ENCODE measurements at places on chromosomes 7 and 10.

GRCh38 chr7:142499635-142500034 is 241.8 kb upstream of the PRSS58 start:
- H3K36me3 ChIP-seq: no peaks in the 10 kb centered on the region
- no peaks in the 10 kb centered on the region for H3K27me3 ChIP-seq
- no peak overlapping the region for H3K27ac ChIP-seq
- no peak overlapping the region for H3K4me3 ChIP-seq
- no peak for DNase-seq
- no peaks in the 10 kb centered on the region for H3K4me1 ChIP-seq

GRCh38 chr10:14118953-14119352 is 211.8 kb downstream of the FRMD4A start:
- no peaks in the 10 kb centered on the region for H3K36me3 ChIP-seq
- no peaks in the 10 kb centered on the region for H3K27me3 ChIP-seq
- DNase-seq: no peak
- H3K4me3 ChIP-seq: no peak overlapping the region
- H3K4me1 ChIP-seq: no peaks in the 10 kb centered on the region

DNA sequence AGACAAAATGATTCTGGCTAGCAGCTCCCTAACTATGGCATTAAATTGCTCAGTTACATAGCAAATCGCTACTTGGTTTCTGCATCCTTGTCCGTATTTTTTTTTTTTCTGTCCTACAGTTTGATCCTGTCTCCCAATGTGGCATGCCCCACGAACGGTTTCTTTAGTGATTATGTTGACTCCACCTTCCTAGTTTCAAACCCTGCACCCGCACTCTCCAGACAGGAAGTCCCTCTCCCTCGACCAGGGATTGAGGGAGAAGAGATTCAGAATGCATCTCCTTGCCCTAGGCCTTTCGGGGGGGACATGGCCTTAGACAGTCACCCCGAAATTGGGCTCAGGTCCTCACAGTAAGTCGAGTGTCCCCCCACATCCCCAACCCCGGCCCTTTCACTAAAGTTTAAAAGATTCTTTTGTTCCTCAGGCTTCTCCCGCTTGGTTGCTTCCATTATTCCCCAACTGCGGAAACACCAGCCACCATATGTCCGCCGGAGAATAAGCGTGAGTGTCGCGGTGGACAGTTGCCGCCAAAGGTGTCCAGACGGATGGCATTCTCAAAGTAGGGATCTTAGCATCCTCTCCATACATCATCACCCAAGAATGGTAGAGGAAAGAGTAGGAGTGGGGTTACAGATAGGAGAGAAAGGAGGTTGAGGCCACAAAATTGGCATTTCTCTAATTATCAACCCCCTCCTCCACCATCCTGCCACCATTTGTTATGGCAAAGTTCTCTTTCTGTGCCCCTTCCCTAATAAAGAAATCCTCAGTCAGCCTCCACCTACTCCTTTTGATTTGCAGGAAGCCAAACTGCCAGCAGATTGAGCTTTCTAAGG is 7.3 kb downstream of the EVX1 start:
- H3K27ac ChIP-seq: no peak overlapping the region
- H3K27me3 ChIP-seq: peaks cover 90% of the 10 kb centered on the region
- H3K4me1 ChIP-seq: peaks cover 50% of the 10 kb centered on the region
- no peaks in the 10 kb centered on the region for H3K36me3 ChIP-seq
- H3K4me3 ChIP-seq: no peak overlapping the region

GRCh38 chr10:70887804-70888800 is at the start of gene PCBD1:
TSS of gene PCBD1 (minus strand) at chr10:70888565. CDS start at chr10:70888533, 32 bp downstream.
- peak within 1 kb of the TSS; percentile 93 for H3K27ac ChIP-seq
- peaks cover 24% of the 10 kb centered on the region for H3K4me1 ChIP-seq
- peaks cover 29% of the 10 kb centered on the region for H3K36me3 ChIP-seq

GRCh38 chr7:56474271-56474670 is 358.1 kb upstream of the NUPR2 start:
- no peak for DNase-seq
- H3K4me1 ChIP-seq: no peaks in the 10 kb centered on the region
- H3K4me3 ChIP-seq: no peak overlapping the region
- H3K27ac ChIP-seq: no peak overlapping the region

- no peaks in the 10 kb centered on the region for H3K4me1 ChIP-seq
- no peak overlapping the region for H3K27ac ChIP-seq
- H3K4me3 ChIP-seq: no peak overlapping the region
Measured at GRCh38 chr7:148241700-148242293, 348.8 kb upstream of the C7orf33 start.

DNA sequence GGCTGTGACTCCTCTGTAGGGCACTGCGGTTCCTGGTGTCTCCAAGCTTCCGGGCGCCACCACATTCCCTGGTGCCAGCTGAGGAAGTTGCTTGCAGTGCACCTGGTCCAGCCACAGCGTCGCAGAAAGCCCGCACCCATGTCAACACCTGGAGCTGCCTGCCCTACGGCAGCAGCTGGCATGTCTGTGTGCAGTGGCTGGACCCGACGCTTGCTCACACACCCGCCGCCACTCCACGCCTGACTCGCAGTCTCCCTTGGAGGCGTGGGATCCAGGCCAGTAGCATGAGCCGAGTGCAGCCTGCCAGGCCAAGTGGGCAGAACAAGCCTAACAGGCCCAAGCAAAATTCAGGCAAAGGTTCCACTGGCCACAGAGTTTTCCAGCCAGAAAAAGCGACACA is 118.1 kb upstream of the PHF14 start:
- no peak for DNase-seq
- no peaks in the 10 kb centered on the region for H3K4me1 ChIP-seq
- no peaks in the 10 kb centered on the region for H3K27me3 ChIP-seq
- H3K36me3 ChIP-seq: no peaks in the 10 kb centered on the region
- no peak overlapping the region for H3K4me3 ChIP-seq

- H3K27ac ChIP-seq: no peak overlapping the region
- no peaks in the 10 kb centered on the region for H3K4me1 ChIP-seq
- H3K4me3 ChIP-seq: no peak overlapping the region
- no peaks in the 10 kb centered on the region for H3K27me3 ChIP-seq
Measured at GRCh38 chr7:99235925-99236324, 28.0 kb upstream of the KPNA7 start.

- no peak overlapping the region for H3K4me3 ChIP-seq
- DNase-seq: no peak
- H3K36me3 ChIP-seq: no peaks in the 10 kb centered on the region
Measured at GRCh38 chr7:26533217-26533616, 241.6 kb downstream of the SNX10 start.

GRCh38 chr10:28054228-28054860 is 55.5 kb upstream of the ODAD2 start:
- peaks cover 10% of the 10 kb centered on the region for H3K36me3 ChIP-seq
- H3K4me1 ChIP-seq: no peaks in the 10 kb centered on the region
- no peak overlapping the region for H3K4me3 ChIP-seq
- H3K27me3 ChIP-seq: no peaks in the 10 kb centered on the region
- peak overlapping the region; percentile 58 for H3K27ac ChIP-seq
- DNase-seq: no peak

DNA sequence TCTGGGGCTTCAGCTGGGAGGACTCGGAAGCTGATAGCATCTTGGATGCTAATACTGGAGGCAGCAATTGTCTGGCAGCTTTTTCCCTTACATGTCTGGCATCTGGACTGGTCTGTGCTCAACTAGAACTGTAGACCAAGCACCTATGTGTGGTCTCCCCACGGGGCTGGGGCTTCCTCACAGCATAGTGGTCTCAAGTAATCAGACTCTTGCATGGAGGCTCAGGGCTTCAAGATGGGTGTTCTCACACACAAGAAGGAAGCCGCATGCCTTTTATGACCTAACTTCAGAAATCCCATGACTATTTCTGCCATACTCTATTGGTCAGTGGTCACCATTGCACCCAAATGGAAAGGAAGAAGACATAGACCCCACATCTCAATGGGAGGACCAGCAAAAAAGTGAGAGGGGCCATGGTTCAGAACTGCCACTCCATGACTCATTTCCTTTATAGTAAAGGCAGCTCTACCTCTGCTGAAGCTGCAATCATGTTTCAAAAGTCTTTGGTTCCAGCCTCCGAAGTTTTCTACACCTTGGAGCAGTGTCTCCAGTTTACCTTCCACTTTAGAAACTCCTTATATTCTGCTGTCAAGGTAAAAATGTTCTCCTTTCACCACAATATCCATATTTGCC is 14.7 kb downstream of the AOC1 start:
- DNase-seq: no peak
- H3K4me1 ChIP-seq: no peaks in the 10 kb centered on the region
- H3K4me3 ChIP-seq: no peak overlapping the region
- H3K36me3 ChIP-seq: no peaks in the 10 kb centered on the region
- peaks cover 9% of the 10 kb centered on the region for H3K27me3 ChIP-seq

- no peaks in the 10 kb centered on the region for H3K4me1 ChIP-seq
- DNase-seq: no peak
- no peak overlapping the region for H3K4me3 ChIP-seq
- no peak overlapping the region for H3K27ac ChIP-seq
Measured at GRCh38 chr7:25429731-25430130, 201.4 kb upstream of the NPVF start.

DNA sequence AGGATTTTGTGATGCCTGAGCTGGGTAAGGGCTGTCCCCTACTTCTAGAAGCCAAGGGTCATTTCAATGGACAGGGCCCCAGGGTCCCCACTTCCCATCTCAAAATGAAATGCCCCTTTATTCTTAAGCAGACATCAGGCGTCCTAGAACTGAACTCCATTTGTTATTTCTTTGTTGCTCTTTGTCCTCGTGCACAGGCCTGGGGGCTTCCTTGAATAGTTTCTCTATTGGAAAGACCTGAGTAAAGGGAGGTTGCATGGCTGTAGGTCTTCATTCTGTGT is 311.4 kb upstream of the ZNF32 start:
- H3K4me3 ChIP-seq: no peak overlapping the region
- H3K36me3 ChIP-seq: no peaks in the 10 kb centered on the region
- H3K4me1 ChIP-seq: peaks cover 5% of the 10 kb centered on the region

DNA sequence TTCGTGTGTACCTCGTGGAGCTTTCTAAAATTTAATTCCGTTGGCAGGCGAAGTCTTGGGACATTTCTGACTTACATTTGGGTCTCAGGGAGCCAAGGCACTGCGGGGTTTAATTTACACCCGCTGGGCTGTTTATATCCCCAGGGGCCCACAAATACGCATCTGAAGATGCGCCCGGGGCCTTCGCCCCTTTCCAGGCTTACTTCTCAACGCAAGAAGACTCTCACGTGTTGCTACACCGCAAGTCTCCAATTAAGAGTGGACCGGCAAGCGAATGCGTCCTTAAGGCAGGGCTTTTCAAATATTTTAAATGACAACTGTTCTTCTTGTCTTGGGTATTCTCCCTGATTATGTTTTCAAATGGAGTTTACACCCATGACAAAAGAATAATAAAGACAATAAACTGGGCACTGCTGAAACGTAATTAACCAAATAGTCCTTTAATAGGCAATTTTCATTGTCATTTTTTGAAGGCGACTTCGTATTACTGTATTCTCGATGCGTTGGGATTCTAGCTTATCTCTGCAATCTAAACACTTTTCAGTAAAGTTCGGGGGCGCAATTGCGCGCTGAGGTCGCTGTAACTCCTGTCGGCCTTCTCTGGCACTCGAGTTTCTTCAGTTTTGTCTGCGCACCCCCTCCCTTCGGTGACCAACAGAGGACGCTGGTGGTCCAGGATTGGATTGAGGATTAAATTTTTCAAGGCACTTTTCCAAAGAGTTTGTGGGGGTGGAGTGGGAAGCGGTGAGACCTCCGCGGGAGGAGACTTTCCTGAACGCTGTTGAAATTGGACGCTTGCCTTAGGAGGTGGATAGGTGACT is 837 bp upstream of the IGFBP3 start:
- H3K27ac ChIP-seq: peak overlapping the region; percentile 58
- no peak for DNase-seq
- peak overlapping the region; percentile 49 for H3K4me3 ChIP-seq
- peaks cover 6% of the 10 kb centered on the region for H3K27me3 ChIP-seq
- H3K4me1 ChIP-seq: peaks cover 51% of the 10 kb centered on the region
- no peaks in the 10 kb centered on the region for H3K36me3 ChIP-seq

DNA sequence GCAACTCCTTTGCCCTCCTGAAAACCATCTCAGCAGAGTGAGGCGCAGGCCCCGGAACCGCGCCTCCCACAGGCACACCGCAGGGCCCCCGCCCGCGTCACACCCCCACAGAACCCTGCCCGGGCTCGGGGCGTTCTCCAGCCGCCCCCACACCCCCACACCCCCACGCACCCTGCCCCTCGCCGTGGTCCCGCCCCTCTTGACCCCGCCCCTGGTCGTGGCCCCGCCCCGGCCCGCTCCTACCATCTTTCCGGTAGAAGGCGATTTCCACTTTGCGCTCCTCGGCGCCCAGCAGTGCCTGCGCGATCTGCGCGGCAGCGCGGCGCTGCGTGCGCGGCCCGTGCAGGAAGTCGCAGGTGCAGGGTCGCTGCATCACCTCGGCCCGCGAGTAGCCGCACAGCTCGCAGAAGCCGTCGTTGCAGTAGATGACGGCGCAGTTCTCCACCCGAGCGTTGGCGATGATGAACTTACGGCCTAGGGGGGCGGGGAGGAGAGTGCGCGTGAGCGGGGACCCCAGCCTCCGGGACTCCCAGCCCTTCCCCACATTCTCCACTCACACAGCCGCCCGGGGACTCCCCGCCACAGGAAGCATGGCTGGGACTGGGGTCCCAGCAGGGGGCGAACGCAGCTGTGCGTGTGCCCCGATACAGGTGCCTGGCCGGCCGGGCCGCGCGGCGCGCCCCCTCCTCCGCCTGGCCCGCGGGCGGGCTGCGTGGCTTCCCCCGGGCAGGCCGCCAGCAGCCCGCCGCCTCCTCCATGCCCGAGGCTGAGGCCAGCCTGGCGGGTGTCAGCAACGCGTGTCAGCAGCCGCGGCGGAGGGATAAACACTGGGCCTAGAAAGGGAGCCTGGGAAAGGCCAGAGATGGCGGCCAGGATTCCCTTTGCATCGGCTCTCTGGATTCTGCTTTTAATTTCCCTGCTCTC is 3.4 kb downstream of the KCNH2 start:
- H3K36me3 ChIP-seq: no peaks in the 10 kb centered on the region
- H3K27ac ChIP-seq: peak overlapping the region; percentile 64
- peaks cover 45% of the 10 kb centered on the region for H3K4me1 ChIP-seq
- peak overlapping the region; percentile 63 for H3K4me3 ChIP-seq

GRCh38 chr7:1819259-1819841 is 149.3 kb downstream of the ELFN1 start:
- H3K4me3 ChIP-seq: no peak overlapping the region
- H3K36me3 ChIP-seq: no peaks in the 10 kb centered on the region
- no peak overlapping the region for H3K27ac ChIP-seq
- DNase-seq: peak; percentile 22
- H3K27me3 ChIP-seq: no peaks in the 10 kb centered on the region
- H3K4me1 ChIP-seq: peaks cover 6% of the 10 kb centered on the region

DNA sequence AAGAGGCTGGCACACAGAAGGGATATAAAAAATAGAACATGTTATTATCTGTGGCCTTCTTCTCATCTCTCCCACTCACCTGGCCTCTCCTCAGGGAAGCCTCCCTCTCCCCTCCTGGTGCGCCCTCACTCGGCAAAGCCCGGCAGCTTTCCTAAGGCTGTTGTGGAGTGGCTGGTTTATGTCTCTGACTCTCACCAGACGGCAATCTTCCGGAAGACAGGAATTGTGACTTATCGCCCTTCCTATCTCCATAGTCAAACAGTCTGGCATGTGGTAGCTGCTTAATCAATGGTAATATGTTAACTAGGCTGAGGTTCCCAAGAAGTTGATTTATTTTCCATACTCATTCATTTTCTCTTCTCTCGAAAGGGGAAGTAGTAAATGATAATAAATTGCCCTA is 78.7 kb downstream of the ATXN7L1 start:
- no peak overlapping the region for H3K4me3 ChIP-seq
- H3K36me3 ChIP-seq: no peaks in the 10 kb centered on the region
- peaks cover 52% of the 10 kb centered on the region for H3K4me1 ChIP-seq

All from stomach (tissue), 19 donors.